ENCODE measurements at places on chromosomes 4 and X.

DNA sequence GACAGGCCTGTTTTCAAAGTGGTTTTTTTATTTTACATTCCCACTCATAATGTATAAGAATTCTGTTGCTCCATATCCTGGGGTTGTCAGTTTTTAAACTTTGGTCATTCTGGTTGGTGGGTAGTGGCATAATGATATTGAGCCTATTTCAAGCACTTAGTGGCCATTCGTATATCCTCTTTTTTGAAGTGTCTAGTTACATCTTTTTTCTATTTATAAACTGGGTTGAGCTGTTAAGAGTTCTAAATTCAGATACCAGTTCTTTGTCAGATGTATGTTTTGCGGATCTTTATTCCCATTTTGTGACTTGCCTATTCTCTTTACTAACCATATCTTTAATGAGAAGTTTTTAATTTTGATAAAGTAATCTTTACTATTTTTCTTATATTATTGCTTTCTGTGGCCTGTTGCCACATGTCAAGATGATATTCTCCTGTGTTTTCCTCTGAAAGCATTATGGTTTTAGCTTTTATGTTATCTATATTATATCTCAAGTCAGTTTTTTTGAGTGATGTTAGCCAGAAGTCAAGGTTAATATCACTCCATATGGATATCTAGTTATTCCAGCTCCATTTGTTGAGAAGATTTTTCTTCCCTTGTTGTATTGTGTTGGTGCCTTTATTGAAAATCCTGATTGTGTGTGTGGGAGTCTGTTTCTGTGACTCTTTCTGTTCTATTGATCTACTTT lies 110.9 kb downstream of the FHIP1A start:
- no peak for DNase-seq

DNA sequence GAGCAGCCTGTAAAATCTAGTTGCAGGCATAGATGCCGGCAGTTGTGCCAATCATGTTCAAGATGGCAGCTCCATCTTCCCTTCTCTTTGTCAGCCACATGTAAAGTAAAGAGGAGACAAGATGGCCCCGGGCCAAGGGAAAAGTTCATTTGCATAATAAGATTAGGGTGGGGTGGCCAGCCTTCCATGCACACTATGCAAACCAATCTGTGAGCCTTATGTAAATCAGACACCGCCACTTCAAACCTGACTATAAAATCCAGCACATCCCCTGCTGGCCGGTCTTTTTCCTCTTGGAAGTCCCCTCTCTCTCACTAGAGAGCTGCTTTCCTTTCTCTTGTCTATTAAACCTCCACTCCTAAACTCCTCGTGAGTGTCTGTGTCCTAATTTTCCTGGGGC lies 78.9 kb upstream of the CBR4 start:
- DNase-seq, result no peak

DNA sequence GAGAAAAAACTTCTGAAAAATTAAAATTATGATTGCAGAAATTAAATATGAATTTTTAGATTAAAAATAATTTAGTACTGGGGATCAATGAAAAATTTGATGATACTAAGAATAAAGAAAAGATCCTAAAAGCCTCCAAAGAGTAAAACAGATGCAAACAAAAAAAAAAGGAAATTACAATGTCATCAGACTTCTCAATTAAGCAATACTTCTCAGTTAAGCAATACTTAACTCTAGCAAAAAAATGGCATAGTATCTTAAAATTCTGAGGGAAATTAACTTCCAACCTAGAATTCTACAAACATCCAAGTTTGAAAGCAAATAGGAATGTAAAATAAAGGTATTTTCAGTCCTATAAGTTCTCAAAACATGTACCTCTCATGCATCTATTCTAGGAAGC lies 141.2 kb upstream of the INTU start:
- DNase-seq, result no peak

- no peak for DNase-seq
These were observed 16.1 kb downstream of the PGRMC2 start for GRCh38 chr4:128271551-128271950.

DNA sequence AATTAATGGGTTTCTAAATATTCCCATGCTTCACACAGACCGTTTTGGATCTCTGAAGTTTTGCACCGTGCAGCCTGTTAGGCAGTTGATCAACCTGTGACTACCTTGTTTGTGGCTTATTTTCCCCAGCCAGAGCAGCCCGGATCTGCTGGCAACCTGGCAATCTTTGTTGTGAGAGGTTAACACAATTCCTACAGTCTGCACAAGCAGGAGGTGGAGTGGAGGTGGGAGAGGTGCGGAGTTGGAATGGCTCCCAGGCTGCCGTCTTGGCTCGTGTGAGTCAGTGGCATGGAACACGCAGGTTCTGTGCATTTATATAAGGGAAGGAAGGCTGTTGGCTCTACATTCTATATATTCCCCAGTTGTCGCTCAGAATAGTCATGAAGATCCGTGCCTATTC lies 70.9 kb upstream of the STOX2 start:
- DNase-seq, result no peak

GRCh38 chr4:14719053-14719452 lies 283.2 kb upstream of the CPEB2 start:
- DNase-seq, result no peak

- DNase-seq, result no peak
These were observed 21.8 kb upstream of the JAKMIP1 start for GRCh38 chr4:6221851-6222760.

DNA sequence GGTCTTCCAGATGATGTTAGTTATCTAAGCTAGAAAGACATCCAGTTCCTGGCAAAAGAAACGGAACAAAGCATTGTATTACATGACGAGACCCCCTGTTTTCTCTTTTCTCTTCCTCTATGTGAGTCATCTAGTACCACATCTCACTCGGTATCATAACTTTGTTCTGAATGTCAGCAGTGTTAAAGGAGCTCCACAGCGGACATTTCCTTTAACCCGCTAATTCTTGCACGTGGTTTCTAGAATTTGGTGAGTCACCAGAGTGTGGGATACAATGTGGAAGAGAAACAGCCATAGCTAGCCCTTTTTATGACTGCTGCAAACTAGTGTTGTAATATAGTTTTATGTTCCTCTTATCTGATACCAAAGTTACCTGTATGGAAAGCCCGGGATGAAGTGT lies 243.7 kb downstream of the TENM3 start:
- DNase-seq, result no peak

GRCh38 chrX:153504445-153505016 lies 9.8 kb downstream of the BGN start:
- no peak for DNase-seq

GRCh38 chr4:108850219-108850649 lies 87.4 kb upstream of the ETNPPL start:
- DNase-seq, result no peak

DNA sequence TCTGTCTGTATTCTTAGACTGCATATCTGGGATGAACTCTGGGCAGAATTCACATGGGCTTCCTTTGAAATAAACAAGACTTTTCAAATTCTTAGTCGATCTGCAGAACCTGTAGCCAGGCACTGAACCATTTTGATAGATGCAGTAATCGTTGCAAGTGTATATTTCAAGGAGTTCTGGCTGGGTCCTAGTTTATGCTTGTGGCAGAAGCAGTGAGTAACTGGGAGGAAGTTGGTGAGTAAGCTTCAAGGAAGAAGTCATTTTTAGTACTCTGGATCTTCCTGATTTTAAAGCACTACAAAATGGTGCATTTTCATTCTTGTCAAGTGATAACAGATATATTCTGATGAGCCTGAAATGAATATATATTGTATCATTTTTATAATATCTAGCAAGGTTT lies 9.5 kb downstream of the HPRT1 start:
- no peak for DNase-seq

DNA sequence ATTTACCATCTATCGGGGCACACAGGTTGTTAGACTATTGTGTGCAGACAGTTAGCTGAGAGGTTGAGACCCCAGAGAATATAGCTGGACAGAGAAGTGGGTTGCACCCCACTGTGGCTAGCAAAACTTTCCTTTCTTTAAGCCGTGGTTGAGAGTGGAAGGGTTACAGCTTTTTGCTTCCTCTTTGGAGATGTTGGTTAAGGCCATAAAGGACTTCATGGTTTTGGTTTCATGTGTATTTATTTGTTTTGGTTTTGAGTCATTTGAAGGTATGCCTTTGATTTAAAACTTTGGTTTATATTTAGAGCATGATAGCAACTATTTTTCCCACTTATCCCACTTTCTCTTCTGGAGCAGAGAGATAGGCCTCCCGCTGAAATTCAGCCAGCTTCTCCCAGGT lies 274.3 kb upstream of the IL1RAPL1 start:
- DNase-seq, result no peak

DNA sequence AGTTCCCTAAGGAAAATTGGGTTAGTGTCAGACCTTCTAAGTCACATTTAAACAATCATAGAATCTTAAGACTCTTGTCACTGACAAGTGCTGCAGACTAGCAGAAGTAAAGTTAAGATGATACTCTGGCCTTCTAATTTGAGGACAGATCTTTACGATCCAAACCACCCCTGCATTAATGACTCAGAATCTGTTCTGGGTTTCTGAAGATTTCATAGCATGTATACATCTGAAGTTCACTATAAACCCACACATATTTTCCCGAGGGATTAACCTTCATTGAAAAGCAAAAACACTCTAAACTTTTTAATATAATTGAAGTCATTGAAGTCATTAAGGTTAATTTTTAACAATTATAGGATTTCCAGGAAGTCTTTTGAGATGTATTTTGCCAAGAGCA lies 674.3 kb downstream of the IQCM start:
- DNase-seq, result no peak

DNA sequence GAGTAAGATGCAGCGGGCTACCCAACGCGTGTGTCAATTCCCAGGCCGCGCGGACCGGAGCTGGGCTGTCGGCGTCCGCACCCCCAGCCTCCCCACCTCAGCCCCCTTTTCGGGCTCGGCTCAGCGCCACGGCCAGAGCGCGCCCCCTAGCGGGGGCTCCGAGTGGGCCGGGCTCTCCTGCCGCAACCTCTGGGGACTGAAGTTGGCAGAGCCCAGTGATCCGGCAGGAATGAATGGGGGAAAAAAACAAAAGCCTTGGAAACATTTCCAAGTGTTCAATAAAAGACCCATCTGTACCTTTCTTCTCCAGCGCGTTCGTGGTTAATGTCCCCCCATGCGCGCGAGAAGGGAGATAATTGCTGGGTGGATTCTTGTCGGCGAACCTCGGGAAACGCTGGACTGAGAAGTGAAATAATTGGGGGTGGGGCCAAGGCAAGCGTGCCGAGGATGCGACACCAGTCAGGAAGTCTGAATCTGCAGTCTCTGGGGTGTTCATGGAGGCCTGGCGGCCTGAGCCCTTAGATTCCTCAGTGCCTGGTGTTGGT lies 5.2 kb upstream of the ARX start:
- no peak for DNase-seq

DNA sequence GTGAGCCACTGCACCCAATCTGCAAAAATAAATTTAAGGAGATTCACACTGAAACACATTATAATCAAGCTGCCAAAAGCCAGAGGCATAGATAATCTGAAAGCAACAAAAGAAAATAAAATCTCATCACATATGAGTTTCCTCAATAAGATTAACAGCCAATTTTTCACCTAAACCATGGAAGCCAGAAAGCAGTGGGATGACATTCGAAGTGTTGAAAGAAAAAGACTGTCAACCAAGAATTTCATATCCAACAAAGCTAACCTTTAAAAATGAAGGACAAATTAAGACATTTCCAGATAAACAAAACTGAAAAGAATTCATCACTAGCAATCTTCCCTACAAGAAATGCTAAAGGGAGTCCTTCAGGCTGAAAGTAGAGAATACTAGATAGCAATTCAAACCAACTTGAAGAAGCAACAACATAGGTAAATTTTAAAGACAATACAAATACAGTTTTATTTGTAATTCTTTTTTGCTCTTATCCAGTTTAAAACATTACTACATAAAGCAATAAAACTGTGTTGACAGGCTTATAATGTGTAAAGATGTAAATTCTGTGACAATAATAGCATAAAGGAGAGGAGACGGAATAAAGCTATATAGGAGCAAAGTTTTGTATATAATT lies 23.1 kb upstream of the KLHL8 start:
- DNase-seq, result no peak

- DNase-seq, result no peak
These were observed 87.3 kb downstream of the CXCL13 start for GRCh38 chr4:77692847-77693432.

DNA sequence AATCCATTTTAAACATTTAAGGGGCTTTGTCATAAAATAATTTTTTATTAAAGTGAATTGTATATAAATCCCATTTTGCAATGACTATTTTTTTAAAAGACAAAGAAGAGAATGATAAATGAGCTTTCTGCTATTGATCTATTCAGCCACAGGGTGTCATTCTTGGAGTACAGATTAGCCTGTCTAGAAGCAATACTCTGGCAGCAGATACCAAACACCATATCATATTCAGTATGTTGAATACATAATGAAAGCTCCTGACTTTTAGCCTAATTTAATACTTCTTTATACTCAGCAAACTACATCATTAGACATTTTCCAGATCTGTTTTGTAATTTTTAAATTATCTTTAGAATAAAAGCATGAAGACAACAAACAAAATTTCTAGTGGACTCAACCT lies 496.3 kb downstream of the PDGFC start:
- DNase-seq, result peak; percentile 61

DNA sequence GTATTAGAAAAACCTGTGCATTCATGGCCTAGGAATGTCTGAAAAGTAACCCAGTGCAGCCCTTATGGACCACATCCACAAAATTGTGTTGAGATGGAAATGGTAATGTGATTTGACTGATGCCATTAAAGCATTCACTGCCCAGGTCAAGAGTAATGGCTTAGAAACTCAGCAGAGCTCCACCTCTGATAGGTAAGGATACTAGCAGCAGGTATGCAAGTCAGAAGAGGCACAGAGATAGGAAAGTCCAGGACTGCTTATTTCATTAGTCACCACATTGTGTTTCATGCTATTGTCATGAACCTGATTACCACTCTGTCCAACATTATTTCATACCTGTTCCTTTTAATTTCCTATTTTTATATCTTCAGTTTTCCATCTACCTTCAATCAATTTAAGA lies 2042.2 kb downstream of the ARAP2 start:
- no peak for DNase-seq

GRCh38 chr4:40395908-40396793 lies 61.0 kb downstream of the CHRNA9 start:
- no peak for DNase-seq

GRCh38 chrX:42748067-42748850 lies 29.7 kb downstream of the PPP1R2C start:
- no peak for DNase-seq

GRCh38 chrX:68238568-68238967 lies 194.7 kb downstream of the OPHN1 start:
- DNase-seq, result no peak

GRCh38 chrX:39613482-39613995 lies 484.2 kb downstream of the BCOR start:
- no peak for DNase-seq

DNA sequence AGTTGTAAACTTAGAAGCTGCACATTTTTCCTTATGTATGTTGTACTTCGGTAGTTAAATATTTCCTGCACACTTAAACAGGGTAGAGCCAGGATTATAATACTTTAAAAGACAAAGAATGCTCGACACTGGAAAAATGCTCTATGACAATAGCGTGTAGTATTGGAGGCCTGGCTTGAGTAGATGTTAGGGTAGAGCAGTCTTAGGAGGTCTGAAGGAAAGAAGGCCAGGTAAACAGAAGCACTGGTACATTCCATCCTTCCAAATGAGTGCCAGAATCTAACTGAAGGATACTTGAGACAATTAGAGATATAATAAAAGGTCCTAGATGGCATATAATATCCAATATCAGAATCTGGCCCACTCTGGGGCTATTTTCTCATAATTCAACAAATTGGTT lies 42.3 kb downstream of the ATXN3L start:
- DNase-seq, result no peak
